ENCODE measurements at places on chromosomes 2 and 18.
A peak's percentile ranks its signal among the peaks of the same experiment; 100 is the strongest.

DNA sequence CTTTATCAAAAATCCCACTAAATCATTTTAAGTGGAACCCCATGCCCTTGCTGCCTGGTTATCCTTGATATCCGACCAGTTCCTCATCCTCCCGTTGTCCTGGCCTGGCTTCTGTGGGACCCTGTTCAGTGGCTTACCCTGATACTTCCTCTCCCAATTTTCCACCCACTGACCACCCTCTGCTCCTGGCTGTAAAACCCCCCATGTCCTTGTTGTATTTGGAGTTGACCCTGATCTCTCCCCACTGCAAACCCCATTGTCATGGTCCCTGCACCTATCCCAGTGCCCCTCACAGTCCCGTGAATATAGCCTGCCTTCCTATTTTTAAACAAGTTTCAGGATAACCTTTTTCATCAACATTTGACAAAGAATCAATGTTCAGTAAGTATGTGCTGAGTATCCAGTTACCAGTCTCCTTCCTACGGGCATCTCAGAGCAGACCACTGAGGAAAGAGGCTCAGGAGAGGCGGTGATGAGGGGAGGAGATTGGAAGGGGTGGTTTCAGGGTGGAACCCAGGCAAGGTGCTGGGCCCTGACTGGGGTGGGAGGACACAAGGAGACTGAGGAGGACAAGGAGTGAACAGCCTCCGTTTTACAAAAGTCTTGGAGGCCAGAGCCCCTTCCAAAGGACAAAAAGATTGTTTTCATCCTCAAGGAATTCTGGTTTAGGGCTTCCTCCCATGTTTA is 131.8 kb downstream of the PXDN start:
- no peak for DNase-seq

GRCh38 chr18:32847691-32848090 is 74.9 kb upstream of the KLHL14 start:
- peak; percentile 49 for DNase-seq

DNA sequence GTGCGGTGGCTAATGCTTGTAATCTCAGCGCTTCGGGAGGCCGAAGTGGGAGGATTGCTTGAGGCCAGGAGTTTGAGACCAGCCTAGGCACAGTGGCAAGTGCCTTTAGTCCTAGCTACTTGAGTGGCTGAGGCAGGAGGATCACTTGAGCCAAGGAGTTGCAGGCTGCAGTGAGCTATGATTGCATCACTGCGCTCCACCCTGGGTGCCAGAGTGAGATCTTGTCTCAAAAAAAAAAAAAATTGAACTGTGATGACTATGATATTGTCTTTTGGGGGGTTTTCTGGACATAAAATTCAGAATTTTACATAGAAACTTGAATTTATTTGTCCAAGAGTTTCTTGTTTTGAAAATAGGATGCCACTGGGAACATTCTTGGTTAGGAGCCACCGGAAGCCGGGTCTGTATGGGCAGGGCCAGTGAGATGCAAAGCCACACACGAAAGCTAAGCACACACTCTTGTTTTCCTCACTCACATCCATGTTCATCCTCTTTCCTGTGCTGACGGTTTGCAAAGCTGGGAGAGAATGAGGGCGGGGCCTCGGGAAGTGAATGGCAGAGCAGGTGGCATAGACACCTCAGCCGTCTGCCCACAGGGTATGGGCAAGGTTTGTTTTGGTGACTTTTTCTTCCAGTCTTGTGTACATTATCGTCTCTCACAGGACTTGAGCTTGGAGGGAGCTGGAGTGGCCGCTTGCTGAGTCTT is 12.6 kb downstream of the AGAP1 start:
- no peak for DNase-seq

DNA sequence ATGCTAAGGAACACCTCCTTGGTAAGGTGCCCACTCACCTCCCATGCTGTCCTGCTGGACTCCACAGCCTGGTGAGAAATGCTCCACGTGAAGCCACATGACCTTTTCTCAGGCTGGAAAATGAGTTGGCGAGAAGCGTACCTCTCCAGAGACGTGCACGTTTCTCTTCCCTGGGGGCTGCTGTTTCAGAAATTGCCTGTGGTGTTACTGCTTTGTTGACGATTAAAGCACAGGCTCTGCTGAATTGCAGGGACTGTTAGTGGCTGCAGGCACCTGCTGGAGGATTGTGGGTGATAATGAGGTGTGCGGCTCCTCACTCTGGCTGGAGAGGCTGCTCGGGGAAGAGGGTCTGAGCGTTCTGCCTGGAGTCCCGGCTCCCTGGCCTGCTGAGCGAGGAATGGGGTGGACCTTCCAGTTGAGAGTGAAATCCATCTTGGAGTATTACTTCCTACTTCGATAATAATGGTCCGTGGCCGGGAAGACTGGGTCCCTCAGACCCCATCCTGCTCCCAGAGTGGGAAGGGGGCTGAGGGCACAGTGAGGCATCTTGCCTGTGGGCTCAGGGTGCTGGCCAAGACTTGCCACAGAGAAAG is 199.3 kb upstream of the HDAC4 start:
- DNase-seq = no peak

GRCh38 chr2:68637047-68637446 is 6.3 kb upstream of the PROKR1 start:
- peak; percentile 29 for DNase-seq

DNA sequence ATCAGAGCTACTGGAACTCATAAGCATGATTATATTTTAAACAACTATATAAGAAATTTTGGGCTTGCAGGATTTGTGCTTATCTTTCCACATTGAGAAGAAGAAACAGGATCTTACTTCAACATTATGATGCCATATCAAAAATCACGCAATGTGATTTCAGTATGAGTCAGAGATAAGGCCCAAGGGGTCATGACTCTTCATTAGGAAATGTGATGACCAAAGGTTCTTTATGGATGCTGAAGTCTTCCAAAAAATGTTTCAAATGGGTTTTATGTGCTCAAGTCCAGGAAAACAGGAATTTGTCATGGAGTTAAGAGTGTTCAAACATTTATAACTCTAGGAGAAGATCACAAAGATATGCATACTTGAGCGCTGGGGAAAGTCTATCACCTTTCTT is 7.8 kb upstream of the SERPINB2 start:
- DNase-seq = no peak

DNA sequence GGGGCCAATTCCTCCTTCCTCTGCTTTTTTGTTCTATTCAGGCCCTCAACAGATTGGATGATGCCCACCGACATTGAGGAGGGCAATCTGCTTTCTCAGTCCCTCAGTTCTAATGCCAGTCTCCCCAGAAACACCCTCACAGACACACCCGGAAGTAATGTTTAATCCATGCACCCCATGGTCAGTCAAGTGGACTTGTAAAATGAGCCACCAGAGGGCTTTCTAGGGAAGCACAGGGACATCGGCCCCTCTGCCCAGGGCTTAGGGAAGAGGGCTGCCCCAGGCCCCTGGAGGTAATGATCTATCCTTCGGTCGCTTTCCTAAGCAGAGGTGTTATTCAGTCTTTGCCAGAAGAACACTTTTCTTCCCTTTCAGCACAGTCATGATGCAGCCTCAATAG is 107.4 kb downstream of the PDCL3 start:
- no peak for DNase-seq

DNA sequence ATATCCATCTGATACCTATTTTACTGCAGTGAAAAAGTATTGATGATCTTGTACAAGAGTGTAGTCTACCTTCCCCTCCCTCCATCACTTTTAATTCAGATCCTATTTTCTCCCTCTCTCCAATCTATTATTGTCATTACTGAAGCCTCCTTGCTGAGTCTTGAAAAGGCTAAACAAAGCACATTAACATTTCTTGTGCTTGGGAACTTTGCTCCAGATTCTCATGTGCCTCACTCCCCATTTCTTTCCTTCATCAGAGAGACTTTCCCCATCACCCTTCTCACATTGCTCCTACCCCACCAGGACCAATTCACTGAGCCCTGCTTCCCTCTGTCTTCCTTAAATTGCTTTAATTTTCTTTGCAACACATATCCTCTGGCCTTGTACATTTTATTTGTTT is 736.2 kb upstream of the GCFC2 start:
- no peak for DNase-seq

DNA sequence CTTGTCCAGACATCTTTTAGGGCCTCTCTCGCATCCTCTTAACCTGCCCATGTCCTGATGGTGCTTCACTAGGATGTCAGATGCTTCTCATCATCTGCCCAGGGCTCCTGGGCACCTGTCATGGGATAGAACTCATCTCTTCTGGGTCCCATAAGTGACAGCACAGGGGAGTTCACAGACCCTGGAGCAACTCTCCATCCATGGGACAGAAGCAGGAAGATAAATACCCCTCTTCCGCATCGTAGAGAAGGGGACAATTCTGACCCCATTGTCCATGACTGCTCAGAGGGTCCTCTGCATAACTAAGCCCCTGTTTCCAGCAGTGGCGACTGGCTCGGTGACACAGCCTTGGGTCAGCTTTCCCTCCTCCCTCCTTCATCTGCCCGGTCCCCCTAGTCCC is 82.3 kb downstream of the TWIST2 start:
- DNase-seq = no peak

- no peak for DNase-seq
Observed at GRCh38 chr2:86308984-86309695, 28.3 kb downstream of the REEP1 start.

DNA sequence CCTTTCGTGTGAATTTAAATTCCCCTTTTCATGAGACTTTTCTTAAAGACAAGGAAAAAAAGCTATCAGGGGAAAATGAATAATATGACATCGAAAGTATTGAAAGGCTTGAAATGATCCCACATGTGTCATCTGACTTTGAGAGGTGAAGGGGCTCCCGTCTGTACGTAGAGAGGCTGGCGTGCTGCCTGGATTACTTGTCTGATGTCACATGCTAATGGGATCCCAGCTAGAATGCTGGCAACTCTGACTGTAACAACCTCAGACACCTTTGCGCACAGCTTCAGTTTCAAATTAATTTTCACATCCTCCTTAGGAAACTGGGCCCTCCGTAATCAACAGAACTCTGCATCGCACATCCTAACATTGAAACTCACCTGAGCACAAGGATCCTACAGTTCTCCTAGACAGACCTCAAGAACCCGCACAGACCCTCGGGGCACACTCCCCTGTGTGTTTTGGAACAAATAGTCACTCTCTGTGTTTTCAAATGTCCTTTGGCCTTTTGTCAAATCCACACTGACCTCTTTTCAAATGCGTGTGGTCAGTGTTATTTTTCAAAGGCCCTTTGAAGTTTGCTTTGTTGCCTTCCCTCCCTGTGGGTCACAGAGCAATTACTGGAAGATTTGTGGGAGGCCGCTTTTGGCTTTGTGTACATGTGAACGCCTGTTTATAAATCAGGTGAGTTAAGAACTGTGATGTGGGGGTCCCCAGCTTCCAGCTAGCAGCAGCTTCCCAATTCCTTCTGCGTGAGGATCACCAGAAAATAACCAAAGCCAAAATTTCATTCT is 65.9 kb downstream of the IL1R2 start:
- DNase-seq = no peak

DNA sequence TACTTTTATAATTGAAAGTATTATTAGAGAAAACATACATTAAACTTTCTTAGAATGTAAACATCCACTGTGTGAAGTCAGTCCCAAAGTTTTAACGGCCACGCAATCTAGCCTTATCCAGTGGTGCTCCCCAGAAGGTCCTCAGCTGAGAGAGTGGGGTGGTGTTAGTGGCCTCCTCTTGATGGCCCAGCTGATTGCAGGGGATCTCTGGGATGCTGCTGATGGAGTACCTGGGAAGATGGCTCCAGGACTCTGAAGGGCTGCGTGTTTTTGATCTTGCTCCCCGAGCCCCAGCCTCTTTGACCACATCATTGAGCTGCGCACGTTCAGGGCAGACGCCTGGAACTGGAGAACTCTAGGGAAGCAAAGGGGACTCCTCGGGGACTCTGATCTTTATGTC is 181.4 kb downstream of the FAM210A start:
- no peak for DNase-seq

- DNase-seq = no peak
Observed at GRCh38 chr2:61493523-61493942, 22.6 kb upstream of the USP34 start.

- no peak for DNase-seq
Observed at GRCh38 chr2:145797692-145798091, 1277.8 kb upstream of the ZEB2 start.

- no peak for DNase-seq
Observed at GRCh38 chr2:121372721-121373353, 87.8 kb upstream of the TFCP2L1 start.

- DNase-seq = peak; percentile 38
Observed at GRCh38 chr18:8253944-8254343, 355.3 kb upstream of the RAB12 start.

Measured in retina (tissue), 1 donor.